Uterus (tissue), 4 donors: ENCODE measurements at places on chromosomes 2 and 18. TPM values are rescaled to one million over a fixed set of nuclear protein-coding genes. Genes with fewer than 3 reads are reported as not detected.

The FN1 gene
- 1,074 TPM for total RNA-seq

The AKAIN1 gene
- not detected for total RNA-seq

The LRRFIP1 gene
- total RNA-seq, result 91.2 TPM

The MFF gene
- 15.1 TPM for total RNA-seq

GRCh38 chr2:118967124-118967880 is 25.3 kb downstream of the MARCO start:
- no peaks in the 10 kb centered on the region for H3K27me3 ChIP-seq
- no peak overlapping the region for H3K4me3 ChIP-seq
- no peak overlapping the region for H3K27ac ChIP-seq
- H3K4me1 ChIP-seq, result no peaks in the 10 kb centered on the region
- H3K36me3 ChIP-seq, result no peaks in the 10 kb centered on the region

GRCh38 chr2:230412846-230413245 is 3.2 kb upstream of the SP100 start:
- no peaks in the 10 kb centered on the region for H3K36me3 ChIP-seq
- no peak overlapping the region for H3K4me3 ChIP-seq
- no peaks in the 10 kb centered on the region for H3K27me3 ChIP-seq
- H3K4me1 ChIP-seq, result no peaks in the 10 kb centered on the region

- H3K27ac ChIP-seq, result no peak overlapping the region
- no peaks in the 10 kb centered on the region for H3K36me3 ChIP-seq
- DNase-seq, result no peak
- H3K27me3 ChIP-seq, result no peaks in the 10 kb centered on the region
- no peak overlapping the region for H3K4me3 ChIP-seq
- no peaks in the 10 kb centered on the region for H3K4me1 ChIP-seq
Observed at GRCh38 chr2:241051578-241052487, 50.3 kb downstream of the MTERF4 start.

DNA sequence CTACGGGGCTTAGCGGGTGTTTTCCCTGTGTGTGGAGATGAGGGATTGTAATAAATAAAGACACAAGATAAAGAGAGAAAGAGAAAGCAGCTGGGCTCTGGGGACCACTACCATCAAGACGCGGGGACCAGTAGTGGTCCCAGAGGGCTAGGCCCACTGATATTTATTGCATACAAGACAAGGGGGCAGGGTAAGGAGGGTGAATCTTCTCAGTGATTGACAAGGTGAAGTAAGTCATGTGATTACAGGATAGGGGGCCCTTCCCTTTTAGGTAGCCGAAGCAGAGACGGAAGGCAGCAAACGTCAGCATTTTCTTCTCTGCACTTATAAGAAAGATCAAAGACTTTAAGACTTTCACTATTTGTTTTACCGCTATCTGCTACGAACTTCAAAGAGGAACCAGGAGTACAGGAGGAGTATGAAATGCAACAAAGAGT is 4.5 kb upstream of the GAL3ST2 start:
- no peak for DNase-seq
- H3K27me3 ChIP-seq, result no peaks in the 10 kb centered on the region

DNA sequence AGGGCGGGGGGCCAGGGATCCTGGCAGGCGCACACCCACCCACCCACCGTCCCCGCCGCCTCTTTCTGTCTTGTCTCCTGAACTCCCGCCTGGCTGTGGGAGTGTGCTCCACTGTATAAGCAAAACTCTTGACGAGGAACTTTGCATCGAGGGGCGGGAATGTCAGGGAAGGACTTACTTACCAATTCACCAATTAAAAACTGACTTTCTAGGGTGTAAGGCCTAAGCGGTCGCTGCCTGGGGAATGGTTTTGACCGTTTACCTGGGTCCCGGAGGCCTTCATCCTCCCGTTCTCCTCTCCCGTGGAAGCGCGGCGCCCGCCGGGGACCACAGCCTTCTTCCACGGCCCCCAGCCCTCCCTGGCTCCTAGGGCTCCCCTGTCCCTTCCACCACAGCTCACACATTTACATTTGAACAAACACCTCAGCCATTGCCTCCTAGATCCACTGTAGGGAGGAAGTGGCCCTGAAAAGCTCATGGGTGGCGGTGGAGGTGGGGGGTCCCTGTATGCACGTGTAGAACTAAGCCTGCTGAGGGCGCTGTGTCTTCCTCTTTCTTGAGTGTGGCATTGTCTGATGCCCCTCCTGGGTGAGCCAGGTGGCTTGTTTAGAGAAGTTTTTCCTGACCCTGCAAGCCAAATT is 8.9 kb downstream of the ASIC4 start:
- peak overlapping the region; percentile 31 for H3K4me3 ChIP-seq
- H3K36me3 ChIP-seq, result no peaks in the 10 kb centered on the region
- DNase-seq, result peak; percentile 49
- H3K27ac ChIP-seq, result peak overlapping the region; percentile 89

DNA sequence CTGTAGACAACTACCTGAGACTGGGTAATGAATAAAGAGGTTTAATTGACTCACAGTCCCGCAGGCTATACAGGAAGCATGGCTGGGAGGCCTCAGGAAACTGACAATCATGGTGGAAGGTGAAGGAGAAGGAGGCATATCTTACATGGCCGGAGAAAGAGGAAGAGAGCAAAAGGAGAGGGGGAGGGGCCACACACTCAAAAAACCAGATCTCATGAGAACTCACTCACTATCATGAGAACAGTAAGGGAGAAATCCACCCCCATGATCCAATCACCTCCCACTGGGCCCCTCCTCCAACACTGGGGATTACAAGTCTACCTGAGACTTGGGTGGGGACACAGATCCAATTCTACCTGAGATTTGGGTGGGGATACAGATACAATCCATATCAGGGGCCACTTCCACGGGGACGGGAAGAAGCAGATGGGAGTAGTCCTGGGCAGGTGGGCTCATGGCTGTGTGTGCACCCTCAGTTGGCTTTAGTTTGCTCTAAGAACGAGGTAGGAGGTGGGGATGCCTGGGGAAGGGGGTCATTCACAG is 9.9 kb downstream of the MAB21L4 start:
- no peak overlapping the region for H3K27ac ChIP-seq
- H3K27me3 ChIP-seq, result no peaks in the 10 kb centered on the region
- no peak for DNase-seq
- H3K4me3 ChIP-seq, result no peak overlapping the region
- H3K4me1 ChIP-seq, result no peaks in the 10 kb centered on the region

DNA sequence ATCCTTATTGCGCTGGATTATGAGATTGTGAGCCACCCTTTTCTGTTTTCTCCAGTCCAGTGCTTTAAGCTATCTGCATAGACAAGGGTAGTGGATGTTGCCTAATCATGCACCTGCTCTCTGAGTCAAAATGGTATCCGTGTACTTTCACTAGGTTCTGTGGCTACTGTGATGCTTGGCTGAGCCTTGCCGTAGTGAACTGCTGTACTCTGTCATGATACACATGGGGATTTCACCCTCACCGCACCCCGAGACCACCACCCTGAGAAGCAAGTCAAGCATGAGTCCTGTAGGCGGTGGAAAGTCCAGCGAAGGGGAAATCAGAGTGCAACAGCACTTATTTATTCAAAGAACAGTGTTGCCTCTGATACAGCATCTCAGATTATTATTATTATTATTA is 55.0 kb downstream of the ARHGAP25 start:
- H3K36me3 ChIP-seq, result no peaks in the 10 kb centered on the region
- no peaks in the 10 kb centered on the region for H3K27me3 ChIP-seq
- no peak overlapping the region for H3K4me3 ChIP-seq
- DNase-seq, result no peak
- no peak overlapping the region for H3K27ac ChIP-seq
- H3K4me1 ChIP-seq, result no peaks in the 10 kb centered on the region

DNA sequence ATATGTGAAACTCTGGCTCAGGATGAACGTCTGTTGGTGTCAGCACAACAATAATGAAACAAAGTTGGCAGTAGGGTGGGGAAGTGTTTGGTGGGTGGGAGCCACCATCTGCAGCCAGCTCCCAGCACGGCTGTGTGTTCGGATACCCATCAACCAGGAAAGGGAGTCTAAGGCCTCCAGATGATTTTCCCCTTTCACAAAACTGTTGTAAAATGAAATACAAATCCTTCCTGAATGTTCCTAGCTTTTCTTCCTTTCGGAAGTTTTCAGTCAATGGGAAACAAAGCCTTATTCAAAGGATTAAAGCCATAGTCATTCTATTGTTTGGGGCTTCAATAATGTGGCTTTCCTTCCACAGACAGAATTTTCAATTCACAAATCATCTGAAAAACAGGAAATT is 14.5 kb upstream of the DARS1 start:
- no peaks in the 10 kb centered on the region for H3K27me3 ChIP-seq
- no peak overlapping the region for H3K4me3 ChIP-seq
- no peaks in the 10 kb centered on the region for H3K36me3 ChIP-seq
- no peaks in the 10 kb centered on the region for H3K4me1 ChIP-seq

GRCh38 chr2:3606370-3607201 is 11.7 kb downstream of the COLEC11 start:
- H3K36me3 ChIP-seq, result no peaks in the 10 kb centered on the region
- H3K27me3 ChIP-seq, result no peaks in the 10 kb centered on the region
- H3K4me3 ChIP-seq, result no peak overlapping the region
- DNase-seq, result no peak
